NCI-H774 (cell line): ENCODE measurements at places on chromosomes 16 and 17.

DNA sequence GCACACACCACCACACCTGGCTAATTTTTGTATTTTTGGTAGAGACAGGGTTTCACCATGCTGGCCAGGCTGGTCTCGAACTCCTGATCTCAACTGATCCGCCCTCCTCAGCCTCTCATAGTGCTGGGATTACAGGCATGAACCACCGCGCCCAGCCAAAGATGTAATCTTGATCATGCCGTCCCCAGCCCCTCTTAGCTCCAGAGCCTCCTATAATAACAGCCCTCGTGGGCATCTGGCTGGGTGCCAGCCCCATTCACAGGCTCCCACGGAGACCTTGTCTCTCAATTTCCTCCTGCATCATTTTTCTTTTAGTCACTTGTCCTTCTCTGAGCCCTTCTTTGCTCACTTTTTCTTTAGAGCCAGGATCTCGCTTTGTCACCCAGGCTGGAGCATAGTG lies 94.2 kb downstream of the KATNIP start:
- no peak for DNase-seq

GRCh38 chr17:38349097-38349730 lies 2.4 kb upstream of the SOCS7 start:
- DNase-seq: peak; percentile 85

GRCh38 chr17:4850246-4850645 lies 17.1 kb downstream of the MINK1 start:
- no peak for DNase-seq

GRCh38 chr16:78773706-78774105 lies 674.3 kb downstream of the WWOX start:
- DNase-seq: no peak

DNA sequence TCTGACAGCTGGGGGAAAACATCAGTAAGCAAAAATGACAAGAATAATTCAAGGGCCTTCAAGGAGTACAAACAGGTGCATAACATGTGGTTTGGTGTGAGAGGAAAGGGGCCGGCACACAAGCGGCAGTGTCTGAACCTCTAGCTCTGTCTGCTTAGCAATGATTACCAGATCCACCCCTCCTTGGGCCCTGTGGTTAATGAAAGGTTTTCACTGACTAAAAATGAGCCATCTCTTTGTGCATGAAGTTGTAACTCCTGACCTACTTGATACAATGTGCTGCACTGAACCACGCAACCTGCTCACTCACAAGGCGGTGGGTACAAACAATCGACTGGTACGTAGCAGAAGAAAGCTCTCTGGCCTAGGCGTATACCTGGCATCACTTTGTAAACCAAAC lies 15.1 kb downstream of the FAM117A start:
- no peak for DNase-seq

DNA sequence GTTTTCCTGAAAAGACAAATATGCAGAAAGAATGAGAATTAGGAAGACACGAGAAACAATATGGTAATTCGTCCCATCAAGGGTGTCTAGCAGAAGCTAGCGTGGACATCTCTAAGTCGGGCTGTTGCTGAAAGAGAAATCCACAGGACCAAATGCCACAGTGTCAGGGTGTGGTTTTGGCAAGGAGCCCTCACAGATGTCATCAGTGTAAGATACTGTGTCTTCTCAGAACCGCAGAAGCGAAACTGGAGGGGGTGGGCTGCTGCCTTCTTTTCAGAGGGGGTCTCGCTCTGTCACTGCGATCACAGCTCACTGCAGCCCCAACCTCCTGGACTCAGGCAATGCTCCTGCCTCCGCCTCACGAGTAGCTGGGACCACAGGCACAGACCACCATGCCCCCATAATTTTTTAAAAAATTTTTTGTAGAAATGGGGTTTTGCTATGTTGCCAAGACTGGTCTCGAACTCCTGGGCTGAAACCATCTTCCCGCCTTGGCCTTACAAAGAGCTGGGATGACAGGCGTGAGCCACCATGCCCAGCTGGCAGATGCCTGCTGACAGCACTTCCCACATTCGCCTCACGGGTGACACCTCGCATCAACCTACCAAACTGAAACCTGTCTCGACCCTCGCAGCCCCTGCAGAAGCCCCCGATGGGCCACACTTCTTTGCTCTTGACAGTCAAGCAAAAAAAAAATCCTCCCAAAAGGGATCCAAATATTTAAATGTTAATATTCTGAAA lies 26.2 kb downstream of the TRAP1 start:
- DNase-seq: no peak

GRCh38 chr17:39016193-39017153 lies 49.3 kb upstream of the FBXO47 start:
- DNase-seq: no peak

GRCh38 chr16:60991886-60992285 lies 1044.4 kb downstream of the CDH8 start:
- DNase-seq: no peak

DNA sequence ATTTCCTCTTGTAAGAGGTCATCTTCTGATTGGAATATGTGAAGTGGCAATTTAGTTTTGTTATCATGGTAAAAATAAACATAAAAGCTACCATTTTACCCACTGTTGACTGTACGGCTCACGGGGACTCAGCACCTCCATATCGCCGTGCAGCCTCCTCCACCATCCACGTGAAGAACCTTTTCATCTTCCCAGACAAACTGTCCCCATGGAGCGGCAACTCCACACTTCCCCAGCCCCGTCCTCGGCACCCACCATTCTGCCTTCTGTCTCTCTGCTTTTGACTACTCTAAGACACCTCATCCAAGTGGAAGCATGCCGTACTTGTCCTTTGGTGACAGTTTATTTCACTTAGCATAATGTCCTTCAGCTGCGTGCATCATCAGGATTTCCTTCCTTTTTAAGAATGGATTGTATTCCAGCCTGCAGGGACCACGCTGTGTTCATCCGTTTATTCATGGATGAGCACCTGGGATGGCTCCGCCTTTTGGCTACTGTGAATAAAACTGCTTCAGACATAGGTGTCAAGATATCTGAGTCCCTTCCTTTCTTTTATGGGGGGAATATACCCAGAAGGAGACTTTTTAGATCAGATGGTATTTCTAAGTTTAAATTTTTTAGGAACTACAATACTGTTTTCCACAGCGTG lies 14.3 kb downstream of the FBXO31 start:
- DNase-seq: no peak

DNA sequence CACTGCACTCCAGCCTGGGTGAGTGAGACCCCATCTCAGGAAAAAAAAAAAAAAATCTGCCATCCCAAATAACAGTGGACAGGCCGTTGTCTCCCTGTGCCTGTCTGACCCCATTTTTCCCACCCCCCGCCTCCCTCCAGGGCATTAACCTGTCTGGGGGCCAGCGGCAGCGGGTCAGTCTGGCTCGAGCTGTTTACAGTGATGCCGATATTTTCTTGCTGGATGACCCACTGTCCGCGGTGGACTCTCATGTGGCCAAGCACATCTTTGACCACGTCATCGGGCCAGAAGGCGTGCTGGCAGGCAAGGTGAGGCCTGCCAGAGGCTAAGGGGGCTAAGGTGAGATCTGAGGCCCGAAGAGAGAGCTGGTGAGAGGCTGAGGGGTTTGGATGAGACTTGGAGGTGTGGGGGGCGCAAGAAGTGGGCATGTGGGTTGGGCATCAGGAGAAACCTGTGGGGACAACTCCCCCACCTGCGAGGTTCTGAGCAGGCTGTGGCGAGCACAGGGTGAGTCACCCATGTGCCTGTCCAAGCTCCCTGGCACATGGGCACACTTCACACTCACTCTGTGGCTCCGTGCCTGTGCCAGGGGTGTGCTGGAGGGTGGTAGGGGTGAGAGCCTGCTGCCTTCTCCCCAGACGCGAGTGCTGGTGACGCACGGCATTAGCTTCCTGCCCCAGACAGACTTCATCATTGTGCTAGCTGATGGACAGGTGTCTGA lies 34.7 kb downstream of the ANKRD40 start:
- no peak for DNase-seq

GRCh38 chr16:14205666-14206065 lies 134.5 kb downstream of the MRTFB start:
- no peak for DNase-seq

- no peak for DNase-seq
These were observed 811.1 kb downstream of the KCNJ18 start for GRCh38 chr17:22503322-22503899.

GRCh38 chr17:39400547-39401411 lies 647 bp downstream of the FBXL20 start:
- DNase-seq: peak; percentile 4

GRCh38 chr16:15948532-15949209 lies 745 bp upstream of the ABCC1 start:
- no peak for DNase-seq

- DNase-seq: no peak
These were observed 12.7 kb upstream of the SPAG9 start for GRCh38 chr17:51133365-51133764.

DNA sequence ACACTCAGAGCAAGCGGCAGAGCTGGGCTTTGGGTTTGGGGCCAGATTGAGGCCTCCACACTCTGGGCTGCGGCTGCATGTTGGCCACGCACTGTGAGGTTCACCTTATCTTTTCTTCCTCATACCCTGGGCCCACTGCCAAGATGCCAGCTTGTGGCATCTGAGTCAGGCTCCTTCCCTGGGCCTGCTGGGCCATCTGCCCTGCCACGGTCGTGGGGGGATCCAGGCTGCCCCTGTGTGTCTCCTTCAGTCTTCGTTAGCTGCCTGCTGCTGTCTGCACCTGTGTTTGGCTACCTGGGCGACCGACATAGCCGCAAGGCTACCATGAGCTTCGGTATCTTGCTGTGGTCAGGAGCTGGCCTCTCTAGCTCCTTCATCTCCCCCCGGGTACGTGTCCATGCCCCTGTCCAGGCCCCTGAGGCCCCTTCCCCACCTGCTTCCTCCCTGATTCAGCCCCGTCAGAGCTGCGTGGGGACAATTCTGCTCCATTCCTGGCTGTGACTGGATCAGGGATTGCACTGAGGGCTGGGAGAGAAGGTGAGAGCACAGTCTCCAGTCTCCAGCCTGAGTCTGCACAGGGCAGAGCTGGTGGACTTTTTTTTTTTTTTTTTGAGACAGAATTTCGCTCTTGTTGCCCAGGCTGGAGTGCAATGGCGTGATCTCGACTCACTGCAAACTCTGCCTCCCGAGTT lies 11.2 kb downstream of the SPNS3 start:
- no peak for DNase-seq

- no peak for DNase-seq
These were observed 29.9 kb downstream of the PLCG2 start for GRCh38 chr16:81808933-81809480.

- DNase-seq: no peak
These were observed 1.1 kb downstream of the ST6GALNAC2 start for GRCh38 chr17:76584427-76585032.

DNA sequence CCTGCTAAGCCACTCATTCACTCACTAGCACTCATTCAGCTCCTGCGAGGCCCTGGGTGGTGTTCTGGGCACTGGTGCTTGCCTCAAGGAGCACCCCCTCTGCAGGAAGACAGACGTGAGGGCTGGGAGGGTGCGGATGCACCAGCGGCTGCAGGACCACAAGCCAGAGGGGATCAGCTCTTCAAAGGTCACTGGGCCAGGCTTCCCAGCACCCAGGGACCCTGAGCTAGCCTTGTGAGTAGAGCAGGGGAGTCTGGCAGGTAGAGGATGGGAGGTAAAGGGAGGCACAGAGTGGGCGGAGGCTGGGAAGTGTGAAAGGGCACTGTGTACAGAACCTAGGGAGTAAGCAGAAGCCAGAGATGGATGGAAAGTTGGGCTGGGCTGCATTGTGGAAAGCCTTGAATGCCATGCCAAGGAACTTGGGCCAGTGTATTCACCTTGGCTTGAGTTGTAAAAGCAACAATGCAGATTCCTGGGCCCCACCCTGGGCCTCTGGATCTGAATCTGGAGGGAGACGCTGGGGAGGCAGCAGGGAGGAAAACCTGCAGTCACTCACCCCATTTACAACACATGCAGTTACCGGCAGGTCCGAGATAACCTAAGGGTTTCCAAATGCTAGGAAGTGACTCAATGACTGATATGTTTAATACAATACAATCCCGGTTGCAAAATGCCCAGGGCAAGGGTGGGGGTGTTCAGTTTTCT lies 1.7 kb downstream of the IL4R start:
- no peak for DNase-seq
